ENCODE measurements at places on chromosomes 12 and 14. TPM values are rescaled to one million over a fixed set of nuclear protein-coding genes. Genes with fewer than 3 reads are reported as not detected.

ZFHX2 gene
- 0.76 TPM for total RNA-seq

ART4 gene
- total RNA-seq: not detected

ARID4A gene
- total RNA-seq: 5.2 TPM

HOXC5 gene
- total RNA-seq: 0.82 TPM

DTX1 gene
- total RNA-seq: 0.42 TPM

C1R gene
- total RNA-seq: 28.8 TPM

EFS gene
- not detected for total RNA-seq

SIX6 gene
- total RNA-seq: not detected

RERGL gene
- total RNA-seq: not detected
